Stimulated activated CD4-positive, alpha-beta T cell treated with anti-CD3 and anti-CD28 coated beads, Interleukin-15, amount 100 ng/mL, for 48 hours (primary cell): ENCODE measurements at places on chromosomes 3 and 15.

DNA sequence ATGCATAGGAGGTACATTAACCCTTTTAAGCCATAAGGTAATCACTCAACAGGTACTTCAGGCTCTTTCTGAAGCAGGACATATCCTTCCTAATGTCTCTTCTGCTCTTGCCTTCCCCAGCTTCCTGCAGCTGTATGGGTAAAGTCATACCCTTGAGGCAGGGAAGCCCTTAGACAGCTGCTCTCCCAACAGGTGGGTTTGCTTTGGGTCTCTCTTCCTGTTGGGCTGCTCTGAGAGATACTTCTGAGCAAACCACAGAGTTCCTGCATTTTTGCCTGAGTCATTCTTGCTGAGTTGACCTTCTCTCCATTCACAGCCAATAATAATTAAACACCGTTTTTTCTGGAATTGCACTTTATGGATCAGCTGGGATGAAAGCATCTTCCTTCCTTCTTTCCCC lies 2.0 kb upstream of the TRAT1 start:
- no peak for DNase-seq

DNA sequence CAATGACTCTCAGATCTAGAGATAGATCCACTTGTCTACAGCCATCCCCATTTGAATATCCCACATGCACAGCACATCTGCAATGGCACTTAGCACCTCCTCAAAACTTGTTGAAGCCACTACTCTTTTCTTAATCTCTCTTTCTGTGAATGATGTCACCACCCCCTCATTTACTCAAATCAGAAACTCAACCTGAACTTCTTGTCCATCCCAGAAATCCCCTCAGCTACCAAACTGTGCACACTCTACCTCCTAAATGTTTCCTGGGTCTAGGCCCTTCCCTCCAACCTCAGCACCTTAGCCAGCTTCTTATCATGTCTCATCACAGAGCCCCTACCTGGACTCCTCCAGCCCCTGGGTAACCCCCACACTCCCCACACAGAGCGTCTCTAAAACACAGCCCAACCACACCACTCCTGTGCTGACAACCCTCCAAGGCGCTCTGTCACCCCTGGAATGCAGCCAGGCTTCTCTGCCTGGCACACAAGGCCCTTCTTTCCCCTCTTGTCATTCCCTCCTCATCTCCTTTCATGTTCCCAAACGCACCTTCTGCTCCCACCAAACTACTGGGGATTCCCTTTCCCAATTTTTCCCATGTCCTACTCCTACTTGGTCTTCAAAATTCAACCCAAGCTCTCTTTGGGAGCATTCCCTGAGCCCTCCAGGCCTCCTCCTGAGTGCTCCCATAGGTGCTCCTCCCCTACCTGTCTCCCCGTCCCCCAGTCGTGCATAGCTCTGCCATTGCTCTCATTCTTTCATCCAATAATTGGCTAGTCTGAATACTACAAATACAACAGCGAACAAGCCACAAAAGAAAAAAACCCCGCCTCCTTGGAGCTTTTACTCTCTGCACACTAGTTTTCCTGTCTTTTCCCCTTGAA lies 39.8 kb upstream of the ZBTB38 start:
- no peak for DNase-seq

- DNase-seq: no peak
Measured at GRCh38 chr15:41892621-41893421, 1.0 kb downstream of the SPTBN5 start.

- no peak for DNase-seq
Measured at GRCh38 chr15:84985158-84985557, 3.5 kb downstream of the PDE8A start.

DNA sequence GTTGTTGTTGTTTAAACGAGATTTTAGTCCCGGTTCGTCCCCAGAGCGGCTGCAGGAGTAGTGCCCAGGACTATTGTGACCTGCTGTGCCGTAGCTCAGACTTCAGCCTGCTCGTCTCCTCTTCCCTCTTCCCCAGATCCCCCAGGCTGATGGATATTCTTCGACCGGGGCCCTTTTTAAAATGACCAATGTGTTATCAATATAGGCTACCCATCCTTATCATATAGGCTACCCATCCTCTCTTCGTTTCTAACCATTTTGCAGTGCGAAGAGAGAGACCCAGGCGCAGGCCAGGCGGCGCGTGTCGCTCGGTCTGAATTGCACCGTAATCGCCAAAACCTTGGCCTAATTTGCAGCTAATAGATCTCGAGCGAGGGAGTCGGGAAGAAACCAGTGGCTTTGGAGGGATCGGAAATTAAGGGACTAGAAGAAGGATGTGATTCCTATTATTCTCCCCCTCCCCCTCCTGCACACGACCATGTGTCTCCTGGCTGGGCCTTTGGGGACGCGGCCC lies 23.0 kb downstream of the NR2F2 start:
- no peak for DNase-seq
